Stimulated activated CD8-positive, alpha-beta memory T cell treated with anti-CD3 and anti-CD28 coated beads, Interleukin-7, amount 100 ng/mL, for 48 hours (primary cell): ENCODE measurements at places on chromosomes 13 and 19.

GRCh38 chr19:41193430-41194156, 574 bp downstream of the CYP2S1 start:
- no peak for DNase-seq

GRCh38 chr13:99124794-99125316, 75.8 kb upstream of the UBAC2 start:
- DNase-seq: no peak

- DNase-seq: peak; percentile 27
These were observed 9.1 kb downstream of the SPACA6 start for GRCh38 chr19:51702103-51702824.

GRCh38 chr19:46546194-46546896, 50.7 kb upstream of the PNMA8B start:
- DNase-seq: no peak

- no peak for DNase-seq
These were observed 1.0 kb downstream of the PDX1 start for GRCh38 chr13:27920677-27921420.
